ENCODE measurements at places on chromosomes 13 and 19.

GRCh38 chr13:36917311-36917710 is 2.7 kb downstream of the SMAD9 start:
- no peak for DNase-seq

- DNase-seq, result no peak
Measured at GRCh38 chr13:100148422-100148821, 59.5 kb downstream of the PCCA start.

DNA sequence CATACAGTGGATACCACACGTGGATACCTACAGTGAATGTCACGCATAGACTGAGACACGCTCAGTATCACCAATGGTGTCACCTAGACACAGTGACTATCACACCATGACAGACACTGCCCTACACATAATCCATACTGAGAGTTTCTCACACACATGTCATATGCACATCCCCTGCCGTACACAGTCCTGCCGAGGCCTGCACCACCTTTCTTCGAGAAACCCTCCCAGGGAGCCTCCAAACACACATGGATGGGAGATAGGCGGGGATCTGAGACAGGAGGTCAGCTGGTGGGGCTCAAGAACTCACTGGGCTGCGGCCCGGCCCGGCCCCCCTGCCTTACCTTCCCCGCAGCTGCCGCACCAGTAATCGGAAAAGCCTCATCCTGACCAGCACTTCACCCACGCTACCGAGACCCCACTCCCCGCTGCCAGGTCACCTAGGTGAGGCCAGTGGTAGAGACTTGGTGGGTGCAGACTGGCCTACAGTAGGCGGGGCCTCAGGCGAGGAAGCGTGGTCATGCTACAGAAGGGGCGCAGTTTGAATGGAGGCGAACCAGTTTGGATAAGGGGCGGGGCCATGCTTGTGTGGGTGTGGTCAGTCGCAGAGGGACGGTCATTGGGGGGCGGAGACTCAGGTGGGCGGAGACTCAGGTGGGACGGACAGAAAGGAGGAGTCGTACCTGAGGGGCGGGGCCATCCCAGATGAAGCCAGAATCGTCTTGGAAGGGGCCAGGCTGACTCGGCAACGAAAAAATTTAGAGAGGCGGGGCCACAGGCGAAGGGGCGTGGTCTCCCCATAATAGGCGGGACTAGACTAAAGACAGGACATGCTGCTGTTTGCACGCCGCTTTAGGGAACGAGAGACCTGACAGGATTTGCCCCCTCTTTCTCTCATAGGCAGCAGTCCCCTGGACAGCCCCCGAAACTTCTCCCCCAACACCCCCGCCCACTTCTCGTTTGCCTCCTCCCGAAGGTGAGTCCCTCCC is 2.1 kb downstream of the MAST1 start:
- DNase-seq, result peak; percentile 93

- peak; percentile 3 for DNase-seq
Measured at GRCh38 chr13:23175920-23176319, 4.9 kb upstream of the SGCG start.

DNA sequence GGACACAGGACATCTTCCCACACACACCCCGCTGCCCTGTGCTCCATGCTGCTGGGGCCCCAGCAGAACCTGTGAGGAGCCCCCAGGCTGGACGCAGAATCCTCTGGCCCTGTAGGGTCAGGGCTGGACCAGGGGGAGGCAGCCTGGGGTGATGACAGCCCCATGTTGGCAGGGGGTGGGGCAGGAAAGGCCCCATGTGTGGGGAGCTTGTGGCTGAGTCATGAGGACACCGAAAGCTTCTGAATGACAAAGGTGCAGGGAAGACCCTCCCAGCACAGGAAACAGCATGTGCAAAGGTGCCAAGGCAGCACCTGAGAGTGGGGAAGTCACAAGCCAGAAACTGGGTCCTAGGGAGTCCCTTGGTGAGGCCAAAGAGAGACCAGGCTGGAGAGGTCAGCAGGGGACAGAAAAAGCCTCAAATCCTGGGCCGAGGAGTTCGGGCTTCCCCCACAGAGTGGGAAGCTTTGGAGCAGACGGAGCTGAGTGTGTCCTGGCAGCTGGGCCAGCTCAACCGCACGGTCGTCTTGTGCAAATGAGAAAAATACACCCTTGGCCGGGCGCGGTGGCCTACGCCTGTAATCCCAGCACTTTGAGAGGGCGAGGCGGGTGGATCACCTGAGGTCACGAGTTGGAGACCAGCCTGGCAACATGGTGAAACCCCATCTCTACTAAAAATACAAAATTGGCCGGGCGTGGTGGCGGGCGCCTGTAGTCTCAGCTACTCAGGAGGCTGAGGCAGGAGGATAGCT is 17.5 kb downstream of the ATP8B3 start:
- DNase-seq, result no peak

- DNase-seq, result no peak
Measured at GRCh38 chr13:32233062-32233461, 82.1 kb downstream of the ZAR1L start.

- DNase-seq, result no peak
Measured at GRCh38 chr13:94656766-94657165, 55.1 kb downstream of the GPR180 start.

GRCh38 chr19:49997709-49998108 is 27.5 kb downstream of the VRK3 start:
- peak; percentile 49 for DNase-seq

- DNase-seq, result no peak
Measured at GRCh38 chr13:74871369-74872070, 610.4 kb downstream of the TBC1D4 start.

GRCh38 chr19:33054623-33055022 is 10.1 kb downstream of the RHPN2 start:
- DNase-seq, result peak; percentile 74

- DNase-seq, result no peak
Measured at GRCh38 chr19:49613374-49613773, 22.4 kb downstream of the PRR12 start.

- no peak for DNase-seq
Measured at GRCh38 chr19:36420961-36421748, 2.7 kb upstream of the ZFP82 start.

- no peak for DNase-seq
Measured at GRCh38 chr19:4909156-4909896, at the start of gene UHRF1. Gene UHRF1, plus strand, starts transcription at chr19:4909501. Its CDS starts 1,385 bp downstream, at chr19:4910886.

DNA sequence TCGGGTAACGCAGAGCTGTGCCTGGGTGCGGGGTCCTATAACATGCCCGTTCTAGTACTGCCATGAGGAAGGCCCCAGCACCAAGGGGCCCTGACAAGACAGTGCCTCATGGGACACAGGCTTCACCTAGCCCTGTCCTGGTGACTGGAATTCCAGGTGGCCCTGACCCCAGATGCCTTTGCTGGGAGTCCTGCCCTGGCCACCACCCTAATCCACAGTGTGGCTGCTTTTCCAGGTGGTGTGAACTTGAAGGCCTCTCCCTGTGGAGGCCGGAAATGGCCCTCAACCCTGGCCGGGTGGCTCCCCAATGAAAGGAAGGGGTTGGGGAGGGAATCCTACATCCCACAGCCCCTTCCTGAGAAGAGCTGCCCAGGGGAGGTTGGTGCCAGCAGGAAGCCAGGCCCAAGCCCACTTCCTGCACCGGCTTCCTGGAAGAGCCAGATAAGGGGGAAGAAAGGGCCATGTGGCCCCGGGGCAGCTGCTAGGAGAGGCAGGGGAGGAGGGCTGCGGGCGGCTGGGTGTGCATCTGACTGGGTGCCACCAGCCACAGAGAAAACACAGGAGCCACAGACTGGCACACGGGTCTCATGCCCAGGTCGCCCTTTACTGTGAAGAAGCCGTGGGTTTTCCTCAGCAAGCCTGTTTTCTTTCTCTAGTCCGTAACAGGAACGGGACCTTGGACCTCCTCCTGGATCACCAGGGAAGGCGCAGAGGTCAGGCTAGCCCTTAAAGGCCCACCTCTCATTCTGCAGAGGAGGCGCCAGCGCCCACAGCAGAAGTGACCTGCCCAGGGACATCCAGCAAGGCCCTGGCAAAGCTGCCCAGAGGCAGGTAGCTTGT is 4.7 kb downstream of the LSM4 start:
- DNase-seq, result no peak

DNA sequence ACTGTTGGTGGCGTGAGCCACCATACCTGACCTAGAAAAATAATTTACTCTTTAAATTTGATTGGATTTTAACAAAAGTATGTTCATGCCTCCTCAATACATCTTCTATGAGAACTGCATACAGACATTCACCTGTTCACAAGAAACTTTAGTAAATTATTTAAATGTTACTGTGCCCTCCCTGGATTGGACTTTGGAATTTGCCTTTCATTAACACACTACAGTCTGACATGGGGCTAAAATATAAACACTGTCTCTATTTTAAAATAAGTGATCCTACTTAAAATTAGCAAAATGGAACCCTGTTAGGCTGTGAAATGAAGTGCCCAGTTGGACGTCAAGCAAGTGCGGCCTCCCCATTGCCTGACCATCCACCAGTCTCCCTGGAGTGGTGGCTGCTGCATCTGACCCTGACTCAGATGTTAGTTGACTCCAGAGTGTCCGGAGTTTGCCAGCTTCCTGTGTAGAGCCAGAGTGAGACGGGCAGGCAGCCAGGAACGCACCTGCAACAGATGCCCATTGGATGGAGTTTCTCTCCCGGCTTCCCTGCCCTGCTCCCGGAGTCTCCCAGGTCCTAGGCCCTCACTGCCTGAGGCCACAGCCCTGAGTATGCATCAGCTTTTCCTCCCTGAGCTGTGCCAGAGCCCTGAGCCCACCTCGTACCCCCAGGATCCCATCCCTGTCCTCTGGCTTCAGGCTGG is 45.9 kb upstream of the ATP11A start:
- DNase-seq, result no peak

DNA sequence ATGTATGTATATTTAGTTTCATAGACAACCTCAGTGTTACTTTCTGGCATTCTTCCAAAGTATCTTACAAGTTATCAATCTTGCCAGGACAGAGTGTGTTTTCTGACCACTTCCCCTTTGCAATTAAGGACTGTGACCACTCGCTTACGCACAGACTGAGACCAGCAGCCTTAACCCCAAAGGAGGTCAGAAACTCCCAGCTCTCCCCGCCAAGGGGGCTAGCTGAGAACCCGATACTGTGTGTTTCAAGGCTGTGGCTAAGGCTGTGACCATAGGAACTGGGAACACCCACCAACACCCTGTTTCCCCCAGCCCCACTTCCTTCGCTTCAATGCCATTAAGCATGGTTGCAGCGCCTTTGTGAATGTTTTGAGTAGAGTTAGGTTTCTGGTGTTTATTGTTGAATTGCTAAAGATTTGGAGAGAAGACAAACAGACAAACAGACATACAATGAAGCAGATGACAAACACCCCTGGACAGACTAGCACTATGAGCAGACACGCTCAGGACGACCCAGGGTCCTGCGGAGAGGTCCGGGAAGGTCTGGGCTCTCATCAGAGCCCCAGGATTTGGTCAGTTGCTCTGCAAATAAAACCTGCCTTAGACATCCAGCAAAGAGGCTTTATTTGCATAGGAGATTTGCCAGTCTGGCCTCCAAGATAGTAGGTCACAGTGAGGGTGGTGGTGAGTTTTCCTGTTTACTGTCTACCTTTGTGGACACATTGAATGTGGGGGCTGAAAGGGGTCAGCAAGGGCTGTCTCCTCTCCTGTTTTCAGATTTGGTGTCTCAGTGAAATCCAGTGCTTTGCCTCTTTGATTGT is 25.0 kb upstream of the TNFSF11 start:
- DNase-seq, result no peak

DNA sequence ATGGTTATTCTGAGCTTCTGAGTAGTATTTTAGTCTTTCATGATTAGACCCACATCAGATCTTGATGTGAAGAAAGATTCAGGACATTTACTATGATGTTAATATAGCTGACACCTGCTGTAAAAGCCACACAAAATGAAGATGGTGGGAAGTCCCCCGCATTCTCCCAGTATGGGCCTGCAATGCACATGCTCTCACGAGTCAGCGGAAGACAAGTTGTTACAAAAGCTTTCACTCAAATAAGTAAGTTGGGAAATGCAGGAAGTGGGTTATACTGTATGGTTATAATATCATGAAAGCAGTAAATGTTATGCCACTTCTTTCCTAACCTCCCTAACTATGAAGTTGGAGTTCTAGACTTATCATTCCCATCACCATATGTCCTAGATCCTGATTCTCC is 171.9 kb downstream of the KLF5 start:
- no peak for DNase-seq

DNA sequence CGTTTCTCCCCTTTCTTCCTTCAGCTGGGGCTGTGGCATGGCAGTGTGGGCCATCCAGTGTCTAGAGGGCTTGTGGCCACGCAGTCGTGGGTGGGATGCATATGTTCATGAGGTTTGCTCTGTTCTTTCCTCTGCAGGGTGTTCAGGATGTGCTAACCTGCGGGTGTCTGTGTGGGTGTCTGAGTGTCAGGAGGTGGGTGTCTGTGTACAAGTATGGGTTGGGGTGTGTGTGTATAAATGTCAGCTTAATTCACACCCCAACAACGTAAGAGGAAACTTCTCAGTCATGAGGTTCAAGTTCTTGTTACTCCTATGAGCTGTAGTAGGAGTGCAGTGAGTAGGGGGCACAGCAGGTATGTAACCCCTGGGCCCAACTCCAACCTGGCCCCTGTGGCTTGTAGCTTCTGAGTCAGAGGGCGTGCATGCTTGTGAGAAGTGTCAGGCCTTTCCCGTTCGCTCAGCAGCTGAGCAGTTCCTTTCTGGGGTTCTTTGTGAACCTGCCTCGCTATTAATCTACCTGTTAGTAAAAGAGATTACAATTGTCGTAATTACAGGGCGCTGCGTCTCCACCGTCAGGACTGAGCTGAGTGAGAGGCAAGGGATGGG is 49.1 kb downstream of the NFIX start:
- no peak for DNase-seq

- no peak for DNase-seq
Measured at GRCh38 chr19:7655581-7655980, 13.3 kb upstream of the RETN start.

DNA sequence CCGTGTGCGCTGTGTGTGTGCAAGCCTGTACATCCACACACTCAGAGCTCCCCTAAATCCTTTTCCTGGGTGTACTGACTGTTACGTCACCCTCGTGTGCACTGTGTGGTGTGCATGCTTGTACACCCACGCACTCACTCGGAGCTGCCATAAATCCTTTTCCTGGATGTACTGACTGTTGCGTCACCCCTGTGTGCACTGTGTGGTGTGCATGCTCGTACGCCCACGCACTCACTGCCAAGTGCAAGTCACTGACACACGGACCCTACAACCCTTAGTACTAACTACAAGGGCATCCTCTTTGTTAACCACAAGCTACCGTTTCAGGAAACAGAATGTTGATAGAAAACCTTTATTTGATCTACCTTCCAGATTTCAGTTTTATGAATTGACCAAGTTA is 983.4 kb downstream of the EFNB2 start:
- no peak for DNase-seq

GRCh38 chr13:35617420-35617819 is 140.9 kb upstream of the MAB21L1 start:
- DNase-seq, result no peak

- no peak for DNase-seq
Measured at GRCh38 chr13:90008707-90009149, 1338.8 kb upstream of the MIR17HG start.

DNA sequence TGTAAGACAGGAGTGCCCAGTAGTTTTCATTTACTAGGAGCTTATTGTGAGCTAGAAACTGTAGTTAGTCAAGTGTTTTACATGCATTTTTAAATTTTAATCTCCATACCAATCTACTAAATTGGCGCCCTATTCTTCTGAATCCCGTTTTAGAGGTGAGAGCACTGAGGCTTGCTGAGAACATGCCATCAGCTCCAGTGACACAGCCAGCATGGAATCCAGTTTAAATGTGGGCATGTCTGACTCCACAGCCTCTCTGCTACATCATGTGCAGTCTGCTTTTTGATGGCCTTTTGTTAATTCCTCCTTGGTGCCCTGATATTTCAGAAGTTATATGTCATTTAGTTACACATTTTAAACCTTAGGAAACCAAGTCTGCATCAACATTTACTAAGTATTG is 325.4 kb downstream of the DLEU7 start:
- no peak for DNase-seq

GRCh38 chr19:52474351-52475127 is 21.2 kb downstream of the ZNF578 start:
- no peak for DNase-seq

All from HCT116 (cell line).